ENCODE measurements at places on chromosomes 12 and 14.

DNA sequence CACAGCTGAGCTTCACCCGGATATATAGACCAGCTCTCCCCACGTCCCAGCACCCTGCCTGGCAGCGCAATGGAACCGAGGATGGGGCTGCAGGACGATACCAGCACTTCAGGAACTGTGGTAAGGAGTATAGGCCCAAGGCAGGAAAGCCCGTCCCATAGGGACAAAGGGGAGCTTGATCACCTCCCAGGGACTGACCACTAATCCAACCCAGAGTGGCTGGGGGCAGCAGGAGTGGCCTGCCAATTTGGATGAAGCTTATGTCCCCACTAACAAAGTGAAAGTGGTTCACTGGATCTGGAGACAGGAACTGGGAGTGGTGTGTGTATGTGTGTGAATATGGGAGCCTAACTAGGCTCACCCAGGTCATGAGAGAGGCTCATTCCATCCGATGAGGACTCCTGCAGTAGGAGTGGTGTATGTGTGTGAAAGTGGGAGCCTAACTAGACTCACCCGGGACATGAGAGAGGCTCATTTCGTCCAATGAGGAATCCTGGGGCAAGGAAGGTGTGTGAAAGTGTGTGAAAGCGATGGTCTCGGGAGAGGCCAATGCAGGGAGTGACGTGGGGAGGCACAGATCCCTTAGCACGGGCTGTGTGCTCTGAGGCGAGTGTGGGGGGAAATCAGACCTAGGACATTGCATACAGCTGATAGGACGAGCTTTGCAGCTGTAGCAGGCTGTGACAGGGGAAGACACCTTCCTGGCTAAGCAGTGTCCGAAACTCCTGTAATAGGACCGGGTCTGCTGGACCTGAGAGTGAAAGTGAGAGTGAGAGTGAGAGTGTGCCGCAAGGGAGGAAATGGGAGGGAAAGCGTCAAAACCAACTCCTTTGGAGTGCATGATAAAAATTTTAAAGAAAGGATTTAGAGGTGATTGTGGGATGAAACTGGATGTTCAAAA is 25.7 kb downstream of the KLRK1 start:
- DNase-seq = peak; percentile 57

- no peak for DNase-seq
Observed at GRCh38 chr12:46160981-46161690, 107.7 kb downstream of the SLC38A1 start.

DNA sequence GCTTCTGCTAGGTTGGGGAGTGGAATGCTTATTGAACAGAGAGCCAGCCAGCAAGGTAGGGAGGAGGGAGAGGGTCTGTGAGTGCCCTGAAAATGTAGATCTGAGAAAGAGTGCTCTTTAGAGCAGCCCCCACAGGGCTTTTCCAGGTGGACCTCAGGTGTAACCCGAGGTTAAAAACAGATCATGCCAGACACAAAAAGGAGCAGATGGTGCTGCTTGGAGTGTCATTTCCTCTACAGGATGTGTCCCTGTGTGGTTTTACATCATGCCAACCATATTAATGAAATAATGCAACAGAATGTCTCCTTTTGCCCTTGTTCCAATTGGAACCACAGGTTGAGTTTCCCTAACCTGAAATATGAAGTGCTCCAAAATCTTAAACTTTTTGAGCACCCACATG is 6.4 kb downstream of the SUSD6 start:
- DNase-seq = no peak

DNA sequence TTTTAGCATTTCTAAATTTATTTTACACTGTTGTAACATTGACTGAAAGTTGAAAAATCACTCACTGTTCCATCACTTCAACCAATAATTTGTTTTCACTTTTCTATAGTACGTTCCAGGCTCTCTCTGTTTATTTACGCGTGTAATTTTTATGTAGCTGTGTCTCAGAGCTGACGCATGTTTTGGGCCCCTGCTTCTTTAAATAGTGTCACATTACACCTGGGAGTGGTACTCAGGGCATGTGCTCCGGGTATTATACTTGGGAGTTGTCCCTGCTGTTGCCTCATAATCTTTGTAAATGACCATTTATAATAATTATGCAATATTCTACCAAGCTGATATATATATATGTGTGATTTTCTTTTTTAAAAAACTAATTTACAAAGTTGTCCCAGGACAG is 132.8 kb upstream of the CPM start:
- no peak for DNase-seq

- no peak for DNase-seq
Observed at GRCh38 chr14:61218767-61219166, 62.4 kb downstream of the TMEM30B start.

DNA sequence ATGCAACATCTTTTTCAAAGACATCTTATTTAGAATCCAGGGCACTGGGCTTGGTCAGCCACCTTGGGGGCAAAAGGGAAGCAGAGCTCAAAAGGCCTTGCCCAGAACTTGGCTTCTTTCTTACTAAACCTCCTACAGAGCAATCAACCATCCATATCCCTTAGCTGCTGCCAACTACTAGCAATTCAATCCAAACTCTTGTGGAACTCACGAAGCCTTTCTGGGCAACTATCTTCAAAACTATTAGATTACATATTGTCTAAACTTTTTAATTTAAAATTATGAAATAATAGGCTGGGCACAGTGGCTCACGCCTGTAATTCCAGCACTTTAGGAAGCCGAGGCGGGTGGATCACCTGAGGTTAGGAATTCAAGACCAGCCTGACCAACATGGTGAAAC is 95.5 kb downstream of the PAWR start:
- no peak for DNase-seq

- no peak for DNase-seq
Observed at GRCh38 chr14:20782280-20782890, 1.3 kb downstream of the RNASE6 start.

- no peak for DNase-seq
Observed at GRCh38 chr12:56954057-56954957, 3.1 kb downstream of the RDH16 start.

DNA sequence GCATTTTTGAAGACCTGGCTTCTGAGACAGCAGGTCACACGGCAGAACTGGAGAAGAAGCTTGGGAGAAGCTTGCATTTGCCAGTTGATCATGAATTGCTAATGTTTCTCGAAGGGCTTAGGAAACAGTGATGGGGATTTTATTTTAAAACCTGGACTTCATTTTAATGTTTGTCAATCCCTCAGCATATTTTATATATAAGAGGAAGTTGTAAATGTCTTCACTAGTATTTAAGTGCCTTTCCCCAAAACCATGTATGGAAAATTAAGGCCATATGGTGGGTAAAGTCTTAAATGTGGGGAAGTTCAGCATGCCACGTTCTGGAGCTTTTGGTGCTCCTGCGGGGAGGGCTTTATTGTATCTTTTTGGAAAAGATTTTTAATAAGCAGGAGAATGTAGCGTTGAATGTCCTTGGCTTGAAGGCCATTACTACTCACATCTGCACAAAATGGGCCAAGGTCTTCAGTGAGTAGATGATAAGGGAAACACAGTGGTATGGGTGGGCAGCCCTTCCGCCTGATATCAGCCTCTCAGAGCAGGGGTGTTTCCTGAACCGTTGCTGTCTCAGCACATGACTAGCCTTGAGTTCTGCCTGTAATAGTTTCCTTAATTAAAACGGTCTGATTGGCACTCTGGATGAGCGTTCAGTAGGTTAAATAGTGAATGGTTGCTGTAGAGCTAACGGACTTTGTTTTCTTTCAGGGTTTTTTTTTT is 511.4 kb downstream of the PCNX1 start:
- no peak for DNase-seq

DNA sequence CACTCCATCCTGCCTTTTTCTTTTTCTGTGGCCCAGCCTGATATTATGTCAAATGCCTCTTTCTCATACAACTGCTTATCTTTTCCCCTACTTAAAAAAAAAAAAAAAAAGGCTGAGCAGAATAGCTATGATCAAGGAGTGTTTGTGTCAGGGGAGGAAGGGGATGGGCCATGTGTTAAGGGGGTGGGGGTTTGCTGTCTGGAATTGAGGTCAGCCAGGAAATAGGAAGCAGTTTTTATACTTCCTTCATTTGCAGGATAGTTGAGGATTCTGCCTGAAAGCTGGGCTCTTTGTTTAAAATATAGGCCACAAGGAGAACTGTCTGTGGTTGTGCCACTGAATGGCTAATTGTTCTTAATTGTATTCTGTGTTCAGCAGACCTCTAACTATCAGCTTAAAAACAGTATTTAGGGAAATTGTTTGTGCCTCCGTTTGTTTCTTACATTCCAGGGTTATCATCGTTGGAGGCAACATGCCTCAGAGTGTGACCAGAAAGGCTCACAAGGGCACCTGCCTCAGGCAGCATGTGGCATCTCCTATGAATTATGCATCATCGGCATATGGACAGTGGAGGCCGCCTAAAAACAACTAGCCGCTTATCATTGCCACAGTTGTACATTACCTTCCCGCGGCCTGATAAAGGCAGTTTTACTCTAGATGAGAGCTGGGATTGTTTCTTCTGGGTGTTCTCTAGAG is 96.0 kb downstream of the SRGAP1 start:
- peak; percentile 17 for DNase-seq

- DNase-seq = no peak
Observed at GRCh38 chr14:94304243-94304642, 11.2 kb upstream of the SERPINA10 start.

- DNase-seq = no peak
Observed at GRCh38 chr12:57192920-57193319, 23.7 kb upstream of the NXPH4 start.

DNA sequence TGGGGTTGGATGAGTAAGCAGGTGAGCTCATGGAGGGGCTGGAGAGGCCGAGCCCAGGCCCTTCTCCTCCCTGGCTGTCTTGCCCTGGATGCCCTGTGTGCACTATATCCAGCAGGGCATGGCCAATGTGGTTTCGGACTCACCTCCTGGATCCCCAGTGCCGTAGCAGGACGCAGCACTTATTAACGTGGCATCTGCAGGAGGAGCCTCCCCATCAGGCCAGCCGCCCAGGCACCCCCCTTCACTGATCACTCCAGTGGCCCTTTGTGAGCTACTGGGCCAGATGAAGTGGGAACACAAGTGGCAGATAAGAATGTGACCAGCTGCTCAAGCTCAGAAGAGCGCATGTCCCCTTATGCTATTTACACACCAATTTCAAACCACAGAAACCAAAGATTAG is 43.1 kb upstream of the DICER1 start:
- DNase-seq = no peak

- DNase-seq = no peak
Observed at GRCh38 chr12:101521136-101521535, 46.0 kb downstream of the SPIC start.

DNA sequence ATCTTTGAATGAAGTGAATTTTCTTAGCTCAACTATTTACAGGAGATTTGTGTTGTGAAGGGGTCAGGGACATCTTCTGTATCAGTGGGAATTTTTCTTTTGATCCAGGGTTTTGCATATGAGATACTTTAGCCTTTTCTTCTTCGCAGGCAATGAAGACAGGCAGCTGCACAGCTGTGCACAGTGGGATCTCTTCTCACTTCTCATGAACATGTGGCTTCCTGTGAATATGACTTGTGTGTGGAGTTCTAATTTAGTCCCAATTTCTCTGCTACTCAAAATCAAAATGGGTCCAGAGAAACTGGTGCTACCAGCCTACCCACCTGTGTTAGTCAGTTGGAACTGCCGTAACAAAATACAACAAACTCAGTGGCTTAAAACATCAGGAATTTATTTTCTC is 37.8 kb downstream of the ARF6 start:
- no peak for DNase-seq

GRCh38 chr14:65304239-65304638 is 108.3 kb upstream of the FUT8 start:
- DNase-seq = no peak

DNA sequence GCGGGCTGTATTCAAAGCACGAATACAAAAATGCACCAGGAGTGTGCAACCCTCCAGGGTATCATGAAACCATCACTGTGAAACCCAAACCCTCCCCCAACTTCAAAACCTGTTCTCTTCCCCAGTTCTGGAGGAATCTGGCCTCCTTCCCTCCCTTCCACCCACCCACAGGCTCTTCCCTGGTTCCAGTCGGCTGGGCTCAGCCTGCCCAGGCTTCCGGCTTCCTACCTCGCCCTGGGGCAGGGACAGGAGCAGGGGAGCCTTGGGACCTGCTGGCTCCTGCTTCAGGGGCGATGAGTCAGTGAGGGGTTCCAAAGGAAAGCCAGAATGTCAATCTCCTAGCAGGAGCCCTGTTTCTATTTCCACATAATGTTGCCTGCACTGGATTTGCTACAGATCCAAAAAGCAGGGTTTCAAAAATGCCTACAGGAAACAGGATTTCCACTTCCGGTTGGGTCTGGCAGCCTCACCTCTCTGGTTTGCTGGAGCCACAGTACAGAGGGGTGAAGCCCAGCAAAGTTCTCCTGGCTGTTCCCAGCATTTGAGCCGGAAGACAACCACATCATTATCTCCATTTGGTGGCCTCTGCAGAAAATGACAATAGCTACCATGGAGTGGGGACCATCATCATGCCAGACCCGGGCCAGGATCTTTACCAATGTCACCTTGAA is 278.3 kb downstream of the DPF3 start:
- no peak for DNase-seq

- no peak for DNase-seq
Observed at GRCh38 chr12:21998295-21998694, 47.7 kb upstream of the CMAS start.

DNA sequence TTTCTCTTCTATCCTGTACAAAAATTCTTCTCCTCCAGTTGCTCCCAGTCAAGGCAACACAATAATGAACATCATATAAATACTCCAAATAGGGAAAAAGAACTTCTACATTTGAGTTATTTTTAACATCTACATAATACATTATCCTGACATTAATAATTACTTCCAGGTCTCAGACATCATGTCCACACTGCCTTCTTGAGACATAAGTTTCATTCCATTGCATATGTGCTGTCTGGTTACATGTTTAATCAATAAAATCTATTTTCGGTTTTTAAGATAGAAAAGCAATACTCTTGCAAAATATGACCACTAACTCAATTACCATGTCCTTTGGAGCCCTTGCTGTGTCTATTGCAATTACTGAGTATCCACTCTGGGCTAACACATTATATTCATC is 881.9 kb downstream of the GALC start:
- DNase-seq = no peak

GRCh38 chr14:23953464-23954278 is at the start of gene DHRS4:
TSS of gene DHRS4 (plus strand) at chr14:23953770. CDS start at chr14:23953789, 19 bp downstream.
- peak; percentile 82 for DNase-seq

DNA sequence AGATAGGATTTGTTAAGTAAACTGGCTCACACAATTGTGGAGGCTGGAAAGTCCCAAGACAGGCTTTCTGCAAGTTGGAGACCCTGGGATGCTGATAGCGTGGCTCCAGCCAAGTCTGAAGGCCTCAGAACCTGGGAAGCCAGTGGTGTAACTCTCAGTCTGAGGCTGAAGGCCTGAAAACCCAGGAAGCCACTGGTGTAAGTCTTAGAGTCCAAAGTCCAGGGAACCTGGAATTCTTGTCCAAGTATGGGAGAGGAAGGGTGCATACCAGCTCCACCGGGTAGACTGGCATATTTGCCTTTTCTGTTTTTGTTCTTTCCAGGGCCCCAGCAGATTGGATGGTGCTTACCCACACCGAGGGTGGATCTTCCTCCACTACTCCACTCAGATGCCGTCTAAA is 18.1 kb downstream of the GMFB start:
- no peak for DNase-seq

Data from head of caudate nucleus (tissue), 42 donors.